ENCODE measurements at places on chromosomes 3 and 15.
A peak's percentile ranks its signal among the peaks of the same experiment; 100 is the strongest.

DNA sequence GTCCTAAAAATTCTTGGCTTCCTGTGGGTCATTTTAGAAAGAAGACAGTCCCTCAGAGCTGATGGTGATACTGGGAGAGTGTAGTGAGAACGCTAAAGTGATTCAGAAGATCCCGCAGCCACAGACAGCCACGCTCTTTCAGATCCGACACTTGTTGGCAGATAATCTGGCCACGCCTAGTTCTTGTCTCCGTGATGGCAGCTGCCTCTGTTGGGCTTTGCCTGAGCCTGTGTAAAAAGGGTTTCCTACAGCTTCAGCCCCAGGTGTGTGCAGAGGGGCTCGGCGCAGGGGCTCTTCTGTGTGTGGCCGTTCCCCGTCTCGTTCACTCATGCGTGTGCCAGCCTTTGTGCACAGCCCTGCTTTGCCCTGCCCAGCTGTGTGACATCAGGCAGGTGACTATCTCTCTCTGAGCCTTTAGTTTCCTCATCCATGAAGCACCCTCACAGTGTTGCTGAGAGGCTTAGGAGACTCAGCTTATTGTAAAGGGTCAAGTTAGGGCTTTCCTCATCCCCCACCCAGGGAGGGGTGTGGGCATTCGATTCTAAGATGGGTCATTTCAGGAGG, 6.3 kb downstream of the IRAK2 start:
- no peaks in the 10 kb centered on the region for H3K4me1 ChIP-seq
- DNase-seq, result no peak
- no peak overlapping the region for H3K4me3 ChIP-seq
- H3K27me3 ChIP-seq, result no peaks in the 10 kb centered on the region
- H3K36me3 ChIP-seq, result 0 out of 2 replicates have a peak, but pooled peaks cover 3% of the 10 kb centered on the region

DNA sequence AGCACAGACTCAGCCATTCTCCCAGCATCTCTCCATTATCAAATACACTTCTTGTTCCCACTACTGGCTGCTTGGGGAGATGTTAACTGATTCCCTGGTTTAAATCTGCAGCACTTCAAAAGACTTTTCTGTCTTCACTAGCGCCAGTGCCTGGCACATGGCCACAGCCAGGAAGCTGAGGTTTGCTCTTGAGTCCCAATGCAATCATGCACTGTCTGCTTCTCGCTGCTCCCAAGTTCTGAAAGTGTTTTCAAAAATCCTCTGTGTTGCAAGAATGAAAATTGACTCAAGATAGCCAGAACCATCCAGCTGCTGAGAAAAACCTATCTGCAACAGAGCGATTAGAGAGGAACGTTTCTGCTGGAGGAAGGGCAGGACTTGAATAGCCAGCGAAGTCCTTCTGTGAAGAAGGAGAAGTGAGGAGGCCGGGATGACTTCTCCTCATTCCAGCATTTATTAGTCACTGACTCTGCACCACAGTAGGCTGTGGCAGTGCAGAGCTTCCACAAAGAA, 358.4 kb upstream of the NR2F2 start:
- H3K27me3 ChIP-seq, result no peaks in the 10 kb centered on the region
- H3K4me3 ChIP-seq, result no peak overlapping the region
- no peaks in the 10 kb centered on the region for H3K36me3 ChIP-seq
- H3K27ac ChIP-seq, result no peak overlapping the region
- no peak for DNase-seq
- H3K4me1 ChIP-seq, result no peaks in the 10 kb centered on the region

GRCh38 chr15:41782371-41783282, 8.3 kb downstream of the MAPKBP1 start:
- no peaks in the 10 kb centered on the region for H3K27me3 ChIP-seq
- no peak overlapping the region for H3K4me3 ChIP-seq
- DNase-seq, result no peak

GRCh38 chr3:108221911-108222852, at the start of gene IFT57:
TSS of gene IFT57 (minus strand) at chr3:108222424. CDS start at chr3:108222322, 102 bp downstream.
- H3K36me3 ChIP-seq, result peaks cover 14% of the 10 kb centered on the region
- peaks cover 32% of the 10 kb centered on the region for H3K4me1 ChIP-seq
- DNase-seq, result peak; percentile 96
- peak within 1 kb of the TSS; percentile 15 for H3K27ac ChIP-seq
- no peaks in the 10 kb centered on the region for H3K27me3 ChIP-seq
- H3K4me3 ChIP-seq, result peak within 1 kb of the TSS; percentile 64

- peaks cover 18% of the 10 kb centered on the region for H3K4me1 ChIP-seq
- H3K27me3 ChIP-seq, result no peaks in the 10 kb centered on the region
- H3K4me3 ChIP-seq, result no peak overlapping the region
These were observed 1101.4 kb downstream of the ROBO1 start for GRCh38 chr3:78666470-78666800.

DNA sequence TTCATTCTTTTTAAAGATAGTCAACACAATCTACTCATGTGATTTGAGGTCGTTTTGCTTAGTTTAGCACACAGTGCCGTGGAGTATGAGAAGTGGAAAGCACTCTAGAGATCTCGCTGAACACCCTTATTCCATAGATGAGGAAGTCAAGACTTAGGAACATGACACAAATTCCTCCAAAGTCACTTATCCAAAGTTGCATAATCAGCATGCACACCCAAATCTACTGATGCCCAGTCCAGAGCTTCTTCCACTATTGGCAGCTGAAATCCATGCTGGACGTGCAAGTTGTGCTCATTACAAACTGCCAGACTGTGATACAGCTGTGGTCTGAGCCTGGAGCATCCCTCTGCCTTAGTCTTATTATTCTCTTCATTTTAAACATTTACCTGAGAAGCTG, 83.5 kb upstream of the ZNF280D start:
- H3K27ac ChIP-seq, result no peak overlapping the region
- no peak for DNase-seq
- no peak overlapping the region for H3K4me3 ChIP-seq
- peaks cover 12% of the 10 kb centered on the region for H3K4me1 ChIP-seq
- H3K36me3 ChIP-seq, result no peaks in the 10 kb centered on the region
- no peaks in the 10 kb centered on the region for H3K27me3 ChIP-seq

DNA sequence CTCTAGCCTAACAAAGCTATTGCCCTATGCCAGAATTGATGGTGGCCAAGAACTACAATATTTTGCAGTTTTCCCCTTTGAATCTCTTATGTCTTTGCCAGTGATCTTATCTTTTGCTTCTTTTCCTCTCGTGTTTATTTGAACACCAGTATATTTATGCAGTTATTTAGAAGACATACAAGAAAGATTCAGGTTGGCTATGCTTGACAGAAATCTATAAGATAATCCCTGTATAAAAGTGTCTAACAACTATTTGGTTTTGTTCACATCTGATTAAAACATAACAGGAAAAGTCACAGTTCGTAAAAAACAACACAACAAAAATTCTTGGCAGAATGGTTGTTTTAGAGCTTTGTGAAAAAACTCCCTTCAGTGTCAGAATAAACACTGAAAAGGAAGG, 63.7 kb downstream of the SEMA6D start:
- no peaks in the 10 kb centered on the region for H3K36me3 ChIP-seq
- H3K4me3 ChIP-seq, result no peak overlapping the region
- no peaks in the 10 kb centered on the region for H3K4me1 ChIP-seq
- no peak for DNase-seq
- H3K27me3 ChIP-seq, result no peaks in the 10 kb centered on the region

- H3K4me1 ChIP-seq, result no peaks in the 10 kb centered on the region
- no peak overlapping the region for H3K27ac ChIP-seq
- H3K27me3 ChIP-seq, result no peaks in the 10 kb centered on the region
- no peaks in the 10 kb centered on the region for H3K36me3 ChIP-seq
- H3K4me3 ChIP-seq, result no peak overlapping the region
- no peak for DNase-seq
These were observed 146.9 kb upstream of the CADPS start for GRCh38 chr3:63022114-63022513.

GRCh38 chr3:22704166-22704565, 499.0 kb upstream of the UBE2E2 start:
- no peak overlapping the region for H3K27ac ChIP-seq
- H3K36me3 ChIP-seq, result no peaks in the 10 kb centered on the region
- H3K4me3 ChIP-seq, result no peak overlapping the region

DNA sequence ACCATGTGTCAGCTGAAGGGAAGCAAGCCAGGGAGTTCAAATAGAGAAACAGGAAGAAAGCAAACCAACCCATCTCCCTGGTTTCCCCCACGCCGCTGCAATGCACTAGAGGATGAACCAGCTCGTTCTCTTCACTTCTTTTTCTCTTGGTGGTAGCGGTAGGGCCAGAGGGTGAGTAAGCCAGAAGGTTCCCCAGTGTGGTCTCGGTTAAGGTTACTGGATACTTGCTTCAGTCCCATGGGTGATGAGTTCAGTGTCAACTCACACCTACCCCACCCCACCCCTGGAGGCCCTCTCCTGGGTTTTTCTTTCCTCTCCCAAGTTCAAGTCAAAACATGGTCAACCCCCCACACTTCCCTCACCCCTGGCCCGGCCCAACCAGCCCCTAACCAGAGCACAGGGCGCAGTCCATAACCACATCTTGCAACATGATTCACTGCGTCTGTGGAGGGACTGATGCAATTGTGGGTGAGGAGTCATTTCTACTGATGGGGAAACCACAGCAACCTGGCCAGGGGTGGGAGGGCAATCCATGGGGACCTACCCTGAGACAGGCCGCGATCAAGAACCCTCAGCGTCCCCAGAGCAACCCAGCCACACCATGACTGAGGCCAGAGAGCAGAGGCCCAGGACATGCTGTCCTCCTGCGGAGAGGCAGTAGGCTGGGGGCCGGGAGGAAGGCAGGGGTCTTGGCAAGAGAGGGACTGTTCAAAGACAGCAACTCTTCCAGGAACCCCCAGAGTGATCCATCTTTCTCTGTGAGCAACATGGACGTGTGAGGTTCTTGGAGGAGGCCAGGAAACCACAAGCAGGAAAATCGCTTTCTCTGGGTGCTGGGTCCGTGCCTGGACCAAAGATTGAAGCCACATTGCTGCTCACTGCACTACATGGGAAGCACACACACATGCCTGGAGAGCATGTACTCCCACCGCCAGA, 276.6 kb downstream of the UACA start:
- no peaks in the 10 kb centered on the region for H3K27me3 ChIP-seq
- no peaks in the 10 kb centered on the region for H3K36me3 ChIP-seq
- no peak overlapping the region for H3K27ac ChIP-seq
- no peak overlapping the region for H3K4me3 ChIP-seq
- no peak for DNase-seq
- H3K4me1 ChIP-seq, result peaks cover 9% of the 10 kb centered on the region

DNA sequence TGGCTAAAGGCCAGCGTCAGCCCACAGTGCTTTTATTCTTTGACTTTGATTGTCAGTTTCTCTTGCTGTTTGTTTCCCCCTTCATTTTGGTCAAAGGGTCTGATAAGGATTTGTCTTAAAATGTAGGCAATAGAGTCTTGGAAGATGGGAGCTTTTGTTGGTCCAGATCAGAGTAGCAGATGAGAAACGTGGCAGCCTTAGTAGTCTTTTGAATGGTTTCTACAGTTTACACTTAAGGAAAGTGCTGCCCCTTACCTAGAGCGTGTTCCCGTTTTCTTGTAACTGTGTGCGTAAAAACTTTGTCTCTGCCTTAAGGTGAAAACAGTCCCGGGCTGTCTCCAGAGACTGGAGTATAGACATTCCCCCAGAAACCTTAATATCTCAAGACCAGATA, 630 bp downstream of the LXN start:
- H3K27me3 ChIP-seq, result no peaks in the 10 kb centered on the region
- peak overlapping the region; percentile 28 for H3K27ac ChIP-seq
- DNase-seq, result no peak

DNA sequence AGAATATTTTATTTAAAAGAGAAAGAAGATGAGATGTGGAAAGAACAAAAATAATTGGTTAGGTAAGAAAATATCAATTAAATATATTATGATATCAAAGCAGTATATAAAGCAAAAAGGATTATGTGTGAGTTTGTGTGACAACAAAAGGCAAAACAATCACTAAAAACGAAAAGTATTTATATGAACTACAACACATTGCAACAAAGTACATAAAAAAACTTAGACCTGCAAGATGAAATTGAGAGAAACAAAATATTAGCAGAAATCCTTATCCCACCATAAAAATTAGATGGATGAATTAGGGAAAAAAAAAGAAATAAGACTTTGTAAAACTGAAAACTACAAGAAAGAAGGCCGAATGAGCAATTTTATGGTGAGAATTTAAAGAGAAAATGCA, 27.3 kb upstream of the IGF1R start:
- H3K36me3 ChIP-seq, result no peaks in the 10 kb centered on the region
- no peaks in the 10 kb centered on the region for H3K4me1 ChIP-seq
- H3K27ac ChIP-seq, result no peak overlapping the region
- no peak overlapping the region for H3K4me3 ChIP-seq

- H3K27ac ChIP-seq, result no peak within 1 kb of the TSS
- no peaks in the 10 kb centered on the region for H3K36me3 ChIP-seq
- no peak for DNase-seq
- peak within 1 kb of the TSS; percentile 4 for H3K4me3 ChIP-seq
- H3K27me3 ChIP-seq, result peaks cover 14% of the 10 kb centered on the region
- no peaks in the 10 kb centered on the region for H3K4me1 ChIP-seq
These were observed at the start of gene KY for GRCh38 chr3:134650431-134651346. TSS of gene KY (minus strand) at chr3:134651022. CDS start at chr3:134650960, 62 bp downstream.

DNA sequence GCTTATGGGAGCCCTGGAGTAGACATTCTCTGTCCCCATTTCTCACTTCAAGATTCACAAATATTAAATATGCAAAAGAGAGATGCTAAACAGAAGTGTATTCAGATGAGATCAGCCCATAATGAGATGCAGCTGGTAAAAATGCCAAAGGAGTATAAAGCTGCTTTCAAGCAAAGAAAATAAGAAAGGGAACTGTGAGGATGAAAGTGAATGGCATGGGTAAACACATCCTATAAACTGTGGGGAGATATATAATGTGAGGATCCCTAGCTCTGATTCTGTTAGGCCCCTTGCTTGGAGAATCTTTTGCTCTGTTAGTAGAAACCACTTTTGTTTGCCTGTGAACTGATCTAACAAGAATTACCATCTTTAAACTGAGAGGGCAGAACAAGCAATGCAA, 396.6 kb downstream of the SOX2 start:
- no peak overlapping the region for H3K4me3 ChIP-seq
- no peaks in the 10 kb centered on the region for H3K27me3 ChIP-seq
- DNase-seq, result no peak
- peaks cover 16% of the 10 kb centered on the region for H3K4me1 ChIP-seq
- no peak overlapping the region for H3K27ac ChIP-seq
- H3K36me3 ChIP-seq, result no peaks in the 10 kb centered on the region

- no peak overlapping the region for H3K27ac ChIP-seq
- H3K27me3 ChIP-seq, result no peaks in the 10 kb centered on the region
- H3K36me3 ChIP-seq, result no peaks in the 10 kb centered on the region
- H3K4me3 ChIP-seq, result no peak overlapping the region
- H3K4me1 ChIP-seq, result no peaks in the 10 kb centered on the region
These were observed 109.6 kb upstream of the ARHGEF3 start for GRCh38 chr3:56911363-56911762.

DNA sequence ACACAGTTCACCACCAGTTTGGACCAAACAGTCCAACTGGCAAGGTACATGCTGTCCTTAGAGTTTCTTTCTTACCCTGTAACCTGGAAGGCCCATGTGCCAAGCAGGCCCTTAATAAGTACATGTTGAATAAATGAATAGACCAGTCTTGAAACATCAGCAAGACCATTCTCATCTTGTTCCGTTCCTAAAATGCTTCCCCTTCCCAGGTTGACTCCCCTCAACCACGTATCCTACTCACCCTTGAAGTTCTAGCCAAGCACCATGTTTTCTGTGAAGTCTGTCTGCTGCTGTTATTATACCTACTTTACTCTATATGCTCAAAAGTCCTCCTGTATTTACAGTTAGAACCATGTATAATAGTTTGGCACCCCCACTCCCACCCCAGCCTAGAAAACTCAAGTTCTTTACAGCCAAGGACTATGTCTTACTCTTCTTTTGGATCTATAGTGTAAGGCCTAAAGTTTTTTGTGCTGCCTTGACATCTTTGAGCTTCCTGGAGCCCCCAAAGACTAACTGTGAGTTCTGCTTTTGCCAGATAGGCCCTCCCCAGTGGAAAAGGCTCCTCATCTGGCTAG, 49.2 kb upstream of the SSR3 start:
- H3K4me1 ChIP-seq, result peaks cover 17% of the 10 kb centered on the region
- no peak overlapping the region for H3K4me3 ChIP-seq
- no peak overlapping the region for H3K27ac ChIP-seq
- no peak for DNase-seq
- no peaks in the 10 kb centered on the region for H3K36me3 ChIP-seq

Measured in RWPE2 (cell line).